Liver (tissue), 10 donors: ENCODE measurements at places on chromosomes 13 and 19. TPM values are rescaled to one million over a fixed set of nuclear protein-coding genes. Genes with fewer than 3 reads are reported as not detected.

PLPPR3 gene
- not detected for polyA plus RNA-seq

PEG3 gene
- polyA plus RNA-seq, result 2.5 TPM

FFAR3 gene
- not detected for polyA plus RNA-seq

GGACT gene
- polyA plus RNA-seq, result 6.3 TPM

NDUFA13 gene
- 180 TPM for polyA plus RNA-seq

COL4A1 gene
- 34.7 TPM for polyA plus RNA-seq
